ENCODE measurements at places on chromosomes 5 and 9. TPM values are rescaled to one million over a fixed set of nuclear protein-coding genes. Genes with fewer than 3 reads are reported as not detected.

Gene FREM1
- 0.14 TPM for total RNA-seq

Gene SLCO6A1
- total RNA-seq: not detected

Gene AQP3
- 172 TPM for total RNA-seq

Gene PCA3
- total RNA-seq: not detected

Gene C5orf52
- not detected for total RNA-seq

Data from CD4-positive, alpha-beta memory T cell (primary cell).